ENCODE measurements at places on chromosomes 5 and 9.

DNA sequence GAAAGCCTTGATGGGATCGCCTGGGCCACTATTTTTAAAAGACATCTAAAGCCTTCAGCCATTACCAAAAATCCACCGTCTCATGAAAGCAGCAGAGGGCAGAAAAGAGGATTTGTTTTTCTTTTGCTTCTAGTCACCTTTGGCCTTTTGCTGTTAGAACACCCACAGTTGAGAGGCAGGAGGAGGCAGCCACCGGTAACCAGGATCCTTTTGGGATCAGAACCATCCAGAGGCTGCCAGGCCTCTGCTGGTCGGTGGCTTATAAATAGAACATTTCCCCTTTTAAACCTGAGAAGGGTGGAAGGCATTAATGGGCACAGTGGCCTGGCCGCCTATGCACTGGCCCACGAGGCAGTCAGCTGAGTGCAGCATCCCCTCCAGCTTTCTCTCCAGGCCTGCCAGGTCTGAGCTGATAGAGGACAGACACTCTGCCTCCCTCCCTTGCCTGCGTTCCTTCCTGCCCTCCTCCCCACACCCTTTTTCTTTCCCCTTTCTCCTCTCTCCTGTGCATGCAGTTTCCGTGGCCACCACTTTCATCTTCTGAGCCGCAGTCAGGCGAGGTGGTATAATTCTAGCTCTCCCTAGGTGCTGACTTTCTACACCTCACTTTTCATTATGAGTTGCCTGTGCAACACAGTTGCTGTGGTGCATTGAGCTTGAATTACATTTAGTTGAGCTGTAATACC lies 253.4 kb downstream of the ARHGAP26 start:
- DNase-seq, result no peak

- no peak for DNase-seq
Observed at GRCh38 chr5:136027311-136027710, 1.5 kb upstream of the TGFBI start.

DNA sequence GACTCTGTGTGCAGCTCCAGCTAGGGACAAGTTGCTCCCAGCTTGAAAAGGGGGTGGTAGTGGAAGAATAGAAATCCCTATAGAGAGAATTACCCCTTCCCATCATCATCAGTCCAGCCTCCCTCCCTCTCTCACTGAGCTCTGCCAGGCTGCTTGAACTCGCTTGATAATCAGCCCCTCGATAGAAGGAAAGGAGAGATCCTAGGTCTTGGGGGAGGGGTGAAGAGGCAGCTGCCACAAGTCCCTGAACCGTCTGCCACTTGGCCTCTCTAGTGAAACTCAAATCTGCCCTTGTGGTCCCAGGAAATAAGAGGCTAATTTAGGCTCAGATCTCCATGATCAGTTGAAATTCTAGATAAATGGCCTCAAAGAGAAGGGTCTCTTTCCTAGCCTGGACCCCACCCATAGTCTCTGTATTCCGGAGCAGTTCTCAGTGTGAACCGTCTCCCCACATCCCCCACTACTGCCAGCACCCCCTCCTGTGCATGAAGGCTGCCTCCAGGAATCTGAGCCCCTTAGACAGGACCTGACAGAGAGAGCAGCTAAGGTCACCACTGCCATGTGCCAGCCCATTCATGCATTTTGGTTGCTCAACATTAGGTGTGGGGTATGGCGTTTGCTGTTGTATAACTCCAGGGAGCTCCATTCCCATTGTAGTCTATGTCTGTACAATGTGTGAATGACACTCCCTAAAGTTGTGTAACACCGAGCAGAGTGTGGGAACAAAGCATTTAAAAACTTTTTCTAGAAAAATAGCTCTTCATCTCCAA lies 5.5 kb downstream of the DNAJB5 start:
- DNase-seq, result no peak

- DNase-seq, result peak; percentile 49
Observed at GRCh38 chr9:36873247-36873875, 160.7 kb downstream of the PAX5 start.

GRCh38 chr5:115825948-115826347 lies 9.5 kb upstream of the CDO1 start:
- DNase-seq, result no peak

DNA sequence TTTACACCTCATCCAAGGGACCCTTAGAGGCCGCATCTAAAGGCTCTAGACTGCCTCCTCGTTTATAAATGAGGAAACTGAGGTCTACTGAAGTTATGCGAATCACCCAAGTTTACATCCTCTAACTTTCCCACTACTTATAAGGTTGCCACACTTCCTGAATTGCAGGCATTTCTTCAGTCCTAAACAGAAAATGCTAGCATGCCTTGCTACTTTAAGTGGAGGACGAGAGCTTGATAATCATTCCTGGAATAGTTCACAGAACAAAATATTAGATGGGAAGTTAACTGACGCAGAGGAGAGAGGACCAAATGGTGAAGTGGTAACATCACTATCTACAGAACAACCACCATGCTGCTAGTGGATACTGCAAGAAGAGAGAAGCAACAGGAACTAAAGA lies 85.8 kb downstream of the GNAQ start:
- no peak for DNase-seq

DNA sequence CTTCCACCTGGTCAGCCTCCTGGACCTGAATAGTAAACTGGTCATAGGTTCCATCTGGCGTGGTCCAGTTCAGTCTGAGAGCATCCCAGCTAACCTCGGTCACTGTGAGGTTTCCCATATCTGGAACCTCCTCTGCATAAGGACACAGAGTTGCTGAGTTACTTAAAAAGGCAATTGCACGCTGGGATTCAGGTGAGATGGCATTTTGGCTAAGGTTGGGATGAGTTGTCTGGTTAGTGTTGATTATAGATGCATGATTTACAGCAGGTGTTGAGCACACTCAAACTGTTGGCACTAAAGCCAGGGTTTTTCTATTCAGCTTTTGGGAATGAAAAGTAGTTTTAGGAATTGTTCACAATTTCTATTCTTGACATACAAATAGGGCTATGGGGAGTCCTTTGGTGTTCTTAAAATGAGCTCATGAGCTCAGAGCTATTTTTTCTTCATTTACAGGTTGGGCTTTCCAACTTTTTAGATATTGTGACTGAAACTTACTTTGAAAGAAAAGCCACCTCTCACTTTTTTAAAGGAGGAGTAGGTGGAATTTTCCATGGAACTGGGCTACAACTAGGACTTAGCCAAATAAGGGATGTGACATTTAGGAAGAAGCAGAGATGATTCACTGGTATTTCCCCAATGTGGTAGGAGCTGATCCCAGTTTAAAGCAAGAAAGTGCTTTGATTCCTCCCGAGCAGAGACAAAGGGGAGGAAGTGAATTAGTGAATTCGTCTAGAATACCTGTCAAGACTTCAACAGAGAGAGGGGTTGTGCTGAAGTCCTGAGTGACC lies 54.7 kb downstream of the TNC start:
- DNase-seq, result no peak

DNA sequence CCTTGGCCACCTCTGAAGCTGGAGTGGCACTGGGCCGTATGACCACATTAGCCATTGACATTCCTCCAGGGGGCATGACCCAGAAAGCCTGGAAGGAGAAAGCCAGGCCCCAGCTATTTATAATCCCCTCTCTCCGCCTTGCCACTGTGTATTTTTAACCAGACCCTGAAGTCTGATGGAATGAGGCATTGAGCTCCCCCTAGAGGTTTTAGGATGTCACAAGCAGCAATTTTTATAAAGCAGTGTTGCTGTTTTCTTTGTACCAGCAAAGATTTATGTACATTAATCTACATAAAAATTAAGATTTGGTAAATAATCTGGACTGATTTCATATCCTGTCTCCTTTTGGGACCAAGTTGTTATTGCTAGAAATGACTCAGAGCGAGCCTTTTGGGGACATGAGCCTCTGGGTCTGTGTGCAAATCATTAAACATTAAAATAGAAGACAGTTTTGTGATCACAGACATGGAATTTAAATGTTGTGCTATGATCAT lies 127.1 kb downstream of the TRIO start:
- DNase-seq, result no peak

DNA sequence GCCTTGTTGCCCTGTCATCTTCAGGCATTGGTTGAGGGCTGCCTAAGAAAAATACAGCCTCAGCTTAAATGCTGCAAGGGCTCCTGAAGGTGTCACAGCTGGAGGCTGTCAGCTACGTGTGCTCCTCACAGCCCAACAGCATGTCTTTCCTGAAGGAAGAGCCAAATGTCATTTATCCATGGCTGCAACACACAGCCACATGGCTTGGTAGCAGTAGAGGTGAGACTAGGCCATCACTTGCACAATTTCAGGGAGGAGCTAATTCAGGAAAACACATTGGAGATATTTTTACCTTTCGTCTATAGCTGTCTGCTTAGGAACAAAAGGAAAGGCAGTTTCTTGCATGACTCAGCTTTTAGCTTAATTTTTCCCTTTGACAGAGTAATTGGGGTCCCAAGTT lies 260.7 kb downstream of the SYK start:
- DNase-seq, result no peak

DNA sequence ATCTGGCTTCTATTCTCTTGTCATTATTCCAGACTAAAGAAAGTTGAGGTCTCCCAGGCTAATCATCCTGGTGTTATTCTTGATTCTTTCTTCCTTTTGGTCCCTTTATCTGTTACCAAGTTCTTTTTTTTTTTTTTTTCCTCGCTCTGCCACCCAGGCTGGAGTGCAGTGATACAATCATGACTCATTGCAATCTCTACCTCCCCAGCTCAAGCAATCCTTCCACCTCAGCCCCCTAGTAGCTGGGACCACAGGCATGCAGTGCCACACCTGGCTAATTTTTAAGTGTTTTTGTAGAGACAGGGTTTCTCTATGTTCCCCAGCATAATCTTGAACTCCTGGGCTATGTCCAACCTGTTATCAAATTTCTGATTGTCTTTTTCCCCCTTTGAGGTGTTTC lies 126.6 kb upstream of the DHFR start:
- DNase-seq, result no peak

DNA sequence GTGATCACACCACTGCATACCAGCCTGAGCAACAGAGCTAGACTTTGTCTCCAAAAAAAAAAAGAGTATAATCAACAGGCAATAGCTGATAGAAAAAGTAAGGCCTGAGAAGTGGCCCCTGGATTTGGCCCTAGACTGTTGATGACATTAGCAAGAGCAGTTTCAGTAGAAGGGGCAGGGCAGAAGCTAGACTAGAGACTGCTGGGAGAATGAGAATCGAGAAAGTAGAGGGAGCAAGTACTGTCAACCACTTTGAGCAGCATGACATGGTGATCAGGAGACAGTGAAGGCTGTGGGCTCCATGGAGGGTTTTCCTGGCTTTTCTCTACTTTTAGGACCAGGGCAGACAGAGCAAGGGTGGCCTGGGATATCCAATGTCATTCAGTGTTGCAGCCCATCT lies 34.9 kb upstream of the B4GALT1 start:
- DNase-seq, result no peak

DNA sequence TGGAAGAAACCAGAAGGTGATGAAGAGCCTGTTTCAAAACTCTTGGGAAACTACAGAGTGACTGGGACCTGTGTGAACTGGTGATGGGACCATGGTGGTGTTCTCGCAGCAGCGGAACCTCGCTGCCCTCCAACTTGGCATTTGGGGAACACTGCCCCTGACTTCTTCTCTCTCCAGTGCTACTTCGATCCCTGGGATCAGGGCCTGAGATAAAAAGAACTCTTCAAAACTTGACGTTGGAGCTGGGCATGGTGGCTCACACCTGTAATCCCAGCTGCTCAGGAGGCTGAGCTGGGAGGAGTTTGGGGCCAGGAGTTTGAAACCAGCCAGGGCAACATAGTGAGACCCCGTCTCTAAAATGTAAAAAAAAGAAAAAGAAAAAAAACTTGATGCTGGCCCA lies 18.1 kb downstream of the PITX1 start:
- DNase-seq, result no peak

GRCh38 chr5:141714542-141715310 lies 32.7 kb upstream of the ARAP3 start:
- no peak for DNase-seq

DNA sequence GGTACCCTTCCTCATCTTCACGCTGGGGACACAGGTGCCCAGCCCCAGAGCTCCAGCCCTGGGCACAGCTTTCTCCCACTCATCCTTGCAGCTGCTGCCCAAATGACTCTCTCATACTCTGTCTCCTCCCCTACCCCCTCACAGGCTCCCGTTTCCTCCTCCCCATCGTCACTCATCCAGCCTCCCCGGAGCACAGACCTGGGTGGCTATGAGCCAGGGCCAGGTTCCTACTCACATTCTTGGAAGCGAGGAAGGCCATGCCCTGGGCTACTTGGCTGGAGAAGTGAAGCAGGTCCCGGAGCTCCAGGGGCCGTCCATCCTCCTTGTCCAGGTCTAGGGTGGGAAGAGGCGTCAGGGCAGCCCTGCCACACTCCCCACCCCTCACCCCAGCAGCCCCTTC lies 29.3 kb downstream of the CSF1R start:
- no peak for DNase-seq

- no peak for DNase-seq
Observed at GRCh38 chr5:142568996-142569335, 116.9 kb downstream of the FGF1 start.

DNA sequence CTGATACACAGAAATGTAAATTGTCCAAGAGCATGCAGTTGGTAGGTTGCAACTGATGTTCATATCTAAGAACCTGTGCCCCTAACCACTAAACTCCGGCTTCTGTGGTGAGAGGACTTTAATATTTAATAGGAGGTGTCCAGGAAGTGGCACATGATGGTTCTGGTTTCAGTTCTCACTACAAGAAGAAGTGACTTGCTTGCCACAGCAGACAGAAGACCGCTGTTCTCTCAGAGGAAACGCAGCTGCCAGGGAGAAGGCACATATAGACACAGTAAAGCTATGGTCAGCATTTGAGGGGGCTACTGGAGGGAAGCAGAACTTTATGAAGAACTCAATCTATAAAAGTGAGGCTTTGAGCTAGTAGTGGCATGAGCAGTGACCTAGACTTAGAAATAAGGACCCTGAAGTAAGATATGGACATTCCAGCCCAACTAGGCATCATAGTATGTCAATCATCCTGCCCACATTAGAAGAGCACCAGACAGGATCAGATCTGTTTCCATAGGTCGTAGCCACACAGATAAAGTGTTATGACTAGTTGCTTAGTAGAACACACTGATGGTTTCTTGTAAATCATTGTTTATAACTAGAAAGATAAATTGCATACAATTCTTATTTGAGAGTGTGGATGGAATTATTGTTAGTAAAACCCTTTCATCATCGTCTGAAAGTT lies 36.4 kb upstream of the DAB2 start:
- no peak for DNase-seq

GRCh38 chr5:72465601-72466563 lies 41.3 kb downstream of the ZNF366 start:
- DNase-seq, result no peak

- DNase-seq, result no peak
Observed at GRCh38 chr9:127384901-127385300, 12.1 kb upstream of the SLC2A8 start.
